ENCODE measurements at places on chromosomes 13 and 19.

GRCh38 chr19:55333870-55334269, 5.8 kb upstream of the KMT5C start:
- no peak for DNase-seq

GRCh38 chr13:65508745-65509144, 1721.4 kb downstream of the PCDH9 start:
- no peak for DNase-seq

GRCh38 chr13:75507027-75508001, 25.3 kb upstream of the TBC1D4 start:
- peak; percentile 54 for DNase-seq

DNA sequence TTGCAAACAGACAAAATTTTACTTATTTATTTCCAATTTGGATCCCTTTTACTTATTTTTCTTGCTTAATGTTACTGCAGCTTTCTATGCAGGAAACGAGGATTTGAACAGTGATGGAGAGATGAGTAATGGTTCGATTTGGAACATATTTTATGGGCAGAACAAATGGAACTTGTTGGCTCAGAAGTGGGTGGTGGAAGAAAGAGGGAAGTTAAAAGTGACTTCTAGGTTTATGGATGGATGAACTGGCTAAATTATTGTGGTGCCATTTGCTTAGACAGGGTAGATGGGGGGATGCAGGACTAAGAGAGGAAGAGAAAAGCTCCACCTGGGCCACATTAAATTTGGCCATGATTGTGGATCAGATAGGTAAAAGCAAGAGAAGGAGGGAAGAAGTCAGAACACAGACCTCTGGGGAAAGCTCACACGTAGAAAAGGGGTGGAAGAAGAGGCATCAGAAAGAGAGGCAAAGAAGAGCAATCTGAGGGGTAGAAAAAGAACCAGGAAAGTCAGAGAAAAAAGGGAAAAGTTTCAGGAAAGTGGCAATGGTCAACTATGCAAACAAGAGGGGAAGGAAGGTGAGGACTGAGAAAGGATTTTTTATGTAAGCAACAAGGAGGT, 768 bp upstream of the CYSLTR2 start:
- peak; percentile 54 for DNase-seq

DNA sequence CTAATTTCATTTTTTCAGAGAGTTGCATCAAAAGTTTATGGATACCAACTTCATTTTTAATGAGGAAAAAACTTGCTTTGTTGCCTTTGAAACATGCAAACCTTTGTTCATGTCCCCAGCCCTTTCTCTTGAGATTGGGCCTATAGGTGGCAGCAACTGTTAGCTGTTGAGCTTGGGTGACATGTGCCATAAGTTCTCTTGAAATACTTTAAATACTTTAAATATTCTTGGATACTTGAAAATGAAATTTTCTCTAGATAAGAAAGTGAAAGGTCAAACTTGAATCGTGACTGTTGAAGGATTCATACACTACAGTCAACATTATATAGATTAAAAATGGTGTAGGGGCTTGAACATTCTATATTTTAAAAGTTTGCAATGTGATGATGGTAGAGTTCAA, 294.9 kb downstream of the NDFIP2 start:
- DNase-seq: peak; percentile 66

Measured in suppressor macrophage (primary cell).